ENCODE measurements at places on chromosomes 2 and 18.

- no peak for DNase-seq
These were observed 121.4 kb upstream of the HS6ST1 start for GRCh38 chr2:128439791-128440665.

- no peak for DNase-seq
These were observed 67.2 kb upstream of the MFF start for GRCh38 chr2:227257820-227258219.

- DNase-seq: no peak
These were observed 2.1 kb downstream of the VIL1 start for GRCh38 chr2:218421027-218421426.

GRCh38 chr2:159755788-159756187, 42.2 kb downstream of the CD302 start:
- no peak for DNase-seq

- DNase-seq: no peak
These were observed 19.1 kb upstream of the STEAP3 start for GRCh38 chr2:119204525-119204924.
